ENCODE measurements at places on chromosomes 5 and 9. TPM values are rescaled to one million over a fixed set of nuclear protein-coding genes. Genes with fewer than 3 reads are reported as not detected.

Gene FAM221B
- not detected for total RNA-seq

Gene REEP2
- total RNA-seq, result 11.2 TPM

Gene CARTPT
- not detected for total RNA-seq

Gene EHMT1
- 60.2 TPM for total RNA-seq

Gene PCDHGA2
- 2.8 TPM for total RNA-seq

Gene BARHL1
- not detected for total RNA-seq

Gene CLIC3
- 2.9 TPM for total RNA-seq

Gene THOC3
- total RNA-seq, result 15.6 TPM

Gene LIFR
- 30.1 TPM for total RNA-seq

Gene IFNA21
- not detected for total RNA-seq

Gene OR1L1
- total RNA-seq, result not detected

Gene SYK
- total RNA-seq, result not detected

Gene TSLP
- total RNA-seq, result 3.2 TPM

Gene FYB1
- total RNA-seq, result 0.03 TPM

Gene LHX2
- not detected for total RNA-seq

Gene LHX6
- not detected for total RNA-seq

Gene NACC2
- 38.3 TPM for total RNA-seq

Gene SPARC
- total RNA-seq, result 3,440 TPM

Gene SHISAL2B
- not detected for total RNA-seq

Gene MEIKIN
- total RNA-seq, result not detected
